WTC11 (cell line): ENCODE measurements at places on chromosomes 2 and 18. TPM values are rescaled to one million over a fixed set of nuclear protein-coding genes. Genes with fewer than 3 reads are reported as not detected.
A peak's percentile ranks its signal among the peaks of the same experiment; 100 is the strongest.

- DNase-seq, result no peak
Observed at GRCh38 chr2:146801886-146802285, 1042.9 kb upstream of the ACVR2A start.

- DNase-seq, result peak; percentile 24
Observed at GRCh38 chr2:113156278-113157117, 17.3 kb upstream of the PSD4 start.

DNA sequence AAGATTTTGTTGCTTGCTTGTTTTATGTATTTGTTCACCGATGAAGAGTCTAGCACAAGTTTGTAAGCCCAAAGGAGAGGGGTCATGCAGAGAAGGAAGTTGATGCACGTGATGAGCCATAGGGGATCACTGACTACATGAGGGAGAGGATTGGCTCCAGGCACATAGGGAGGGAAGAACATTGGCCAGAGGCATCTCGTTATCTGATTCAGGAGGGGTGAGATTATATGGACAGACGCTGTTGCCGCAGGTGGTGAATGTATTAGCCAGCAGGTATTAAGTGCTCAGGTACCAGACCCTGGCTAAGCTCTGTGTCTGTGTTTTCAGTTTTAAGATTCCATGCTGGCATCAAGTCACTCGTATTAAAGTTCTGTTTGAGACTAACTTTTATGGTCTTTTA is 91.8 kb upstream of the CHST9 start:
- no peak for DNase-seq

DNA sequence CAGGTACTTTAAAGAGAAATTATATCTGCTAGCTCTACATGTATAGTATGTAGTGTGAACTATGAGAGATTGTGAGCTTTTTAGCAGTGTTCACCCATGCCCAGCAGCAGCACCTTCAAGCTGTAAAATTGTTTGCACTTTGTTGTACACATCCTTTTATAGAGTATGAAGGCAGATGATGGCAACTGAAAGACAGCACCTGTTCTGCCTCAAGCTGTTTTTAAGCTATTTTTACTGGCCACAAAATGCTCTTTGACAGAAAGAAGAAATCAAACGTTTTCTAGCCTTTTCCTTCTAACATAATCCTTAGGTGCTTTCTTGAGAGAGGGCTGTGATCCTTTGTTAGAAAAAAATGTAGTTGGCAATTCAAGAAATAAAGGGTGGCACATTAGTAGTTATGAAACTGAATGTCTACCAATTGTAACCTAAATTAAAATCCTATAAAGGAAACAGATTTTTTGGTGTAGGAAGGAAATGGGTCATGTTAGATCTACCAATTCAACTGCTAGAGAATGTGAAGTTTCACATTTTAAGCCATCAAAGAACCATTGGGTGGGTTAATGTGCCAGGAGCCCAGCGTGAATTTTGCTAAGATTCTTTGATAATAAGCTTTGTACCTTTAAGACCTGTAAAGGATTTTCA is 59.5 kb downstream of the R3HDM1 start:
- no peak for DNase-seq

Gene CCNYL1
- total RNA-seq, result 26.6 to 31.6 TPM (median 28.1 TPM) in 3 replicates

DNA sequence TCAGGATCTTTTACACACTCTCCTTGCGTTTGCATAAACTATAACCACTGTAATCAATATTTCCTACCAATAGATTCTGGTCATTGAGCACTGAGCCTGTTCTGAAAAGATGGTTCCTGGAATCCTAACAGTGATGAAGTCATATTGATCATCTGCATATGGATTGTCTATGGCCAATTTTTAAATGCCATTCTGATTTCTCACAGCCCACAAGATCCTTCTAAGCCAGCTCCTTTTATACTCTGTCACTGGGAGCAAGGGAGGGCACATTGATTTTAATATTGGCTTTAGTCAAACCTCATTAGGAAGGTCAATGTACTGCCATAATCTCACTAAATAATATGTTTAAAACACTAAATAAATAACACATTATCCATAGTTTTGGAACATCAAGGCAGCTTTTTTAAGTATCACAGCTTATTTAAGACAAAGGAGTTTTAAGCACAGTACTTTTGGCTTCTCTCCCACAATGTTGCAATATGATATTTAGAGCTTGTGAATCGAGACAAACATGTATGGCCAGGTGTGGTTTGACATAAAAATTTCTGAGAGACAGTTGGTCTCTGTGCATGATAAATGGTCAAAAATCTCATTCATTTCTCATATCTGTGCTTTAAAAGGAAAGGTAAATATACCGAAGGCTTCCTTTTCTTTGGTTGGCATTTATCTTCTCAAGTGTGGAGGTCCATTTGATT is 267.3 kb downstream of the MTX2 start:
- DNase-seq, result no peak

Gene UGT1A3
- not detected in 3 replicates for total RNA-seq

DNA sequence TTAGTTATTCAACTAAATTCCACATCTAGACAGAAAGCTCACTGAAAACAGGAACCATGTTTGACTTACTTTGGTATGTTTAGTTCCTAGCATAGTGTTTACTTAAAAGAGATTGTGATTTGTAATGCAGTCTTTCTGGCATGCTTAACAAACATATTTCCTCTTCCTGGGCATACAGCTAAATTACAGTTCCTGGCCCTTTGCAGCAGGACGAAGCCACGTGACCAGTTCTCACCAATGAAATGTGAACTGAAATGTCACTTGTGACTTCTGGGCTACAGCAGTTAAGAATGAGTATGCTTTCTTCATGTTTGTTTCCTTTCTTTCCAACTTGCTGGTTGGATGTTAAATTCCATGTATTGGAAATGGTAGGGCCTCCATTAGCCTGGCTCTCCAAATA is 330.5 kb downstream of the FIGN start:
- DNase-seq, result no peak

DNA sequence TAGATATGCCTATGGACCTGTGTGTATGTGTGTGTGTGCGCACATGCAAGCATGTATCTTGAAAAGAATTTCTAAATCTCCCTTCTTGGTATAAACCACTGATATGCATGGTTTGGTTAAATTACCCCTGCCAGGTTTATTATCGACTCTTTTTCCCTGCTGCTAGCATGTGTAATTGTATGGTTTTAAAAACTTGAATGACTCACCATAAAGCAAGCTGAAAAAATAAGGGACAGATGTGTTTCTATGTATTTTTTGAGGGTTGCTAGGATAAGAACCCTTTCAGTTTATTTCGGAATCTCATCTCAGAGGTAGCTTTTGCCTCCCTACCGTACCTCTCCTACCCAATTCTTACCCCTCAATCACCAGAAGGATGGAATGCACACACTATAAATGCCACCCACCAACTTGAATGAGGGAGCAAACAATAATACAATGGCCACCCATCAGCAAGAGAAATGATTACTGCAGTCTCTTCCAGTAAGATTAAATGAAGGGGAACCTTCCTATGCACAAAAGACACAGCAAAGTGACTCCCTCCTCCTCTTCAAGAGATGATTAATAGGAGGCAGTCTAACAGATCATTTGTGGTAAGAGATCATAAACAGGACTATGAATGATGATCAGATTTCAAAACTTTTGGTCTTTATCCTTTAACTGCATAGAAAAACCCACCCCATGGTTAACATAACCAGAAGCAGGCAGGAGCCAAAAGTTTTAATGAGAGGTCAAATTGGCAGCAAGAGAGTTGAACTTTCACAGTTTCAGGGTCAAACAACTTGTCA is 357.2 kb downstream of the SATB2 start:
- no peak for DNase-seq

- DNase-seq, result no peak
Observed at GRCh38 chr2:95352310-95353054, 50.0 kb upstream of the FAHD2A start.

DNA sequence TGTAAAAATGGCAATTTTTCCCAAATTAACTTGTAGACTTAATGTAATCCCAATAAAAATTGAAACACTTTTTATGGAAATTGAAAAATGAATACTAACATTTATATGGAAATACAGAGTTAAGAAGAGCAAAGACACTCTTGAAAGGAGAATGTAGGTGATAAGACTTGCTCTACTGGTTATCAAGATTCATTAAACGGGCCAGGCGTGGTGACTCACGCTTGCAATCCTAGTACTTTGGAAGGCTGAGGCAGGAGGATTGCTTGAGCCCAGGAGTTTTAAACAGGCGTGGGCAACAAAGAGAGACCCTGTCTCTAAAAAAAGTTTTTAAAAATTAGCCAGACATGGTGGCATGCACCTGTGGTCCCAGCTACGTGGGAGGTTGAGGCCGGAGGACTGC is 29.5 kb upstream of the ZNF396 start:
- DNase-seq, result no peak

DNA sequence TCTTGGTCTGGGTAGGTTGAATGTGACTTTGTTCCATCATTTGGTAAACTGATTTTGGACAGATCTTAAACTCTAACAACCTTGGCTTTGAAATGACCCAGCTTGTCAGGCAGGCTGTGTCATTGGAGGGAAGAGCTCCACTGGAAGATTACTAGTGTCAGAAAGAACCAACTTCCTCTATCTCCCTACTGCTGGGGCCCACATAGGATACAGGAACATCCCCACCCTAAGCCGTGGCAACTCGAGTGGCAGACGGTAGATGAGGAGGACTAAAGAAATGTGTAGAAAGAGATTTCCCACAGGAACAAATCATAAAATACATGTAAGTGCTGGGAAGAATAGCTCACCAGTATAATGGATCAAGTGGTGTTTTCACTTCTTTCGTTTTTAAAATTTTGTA is 4.3 kb upstream of the G6PC2 start:
- no peak for DNase-seq
